Left lung (tissue), 14 donors: ENCODE measurements at places on chromosomes 1 and 21. TPM values are rescaled to one million over a fixed set of nuclear protein-coding genes. Genes with fewer than 3 reads are reported as not detected.

The UBXN10 gene
- 1.9 TPM for polyA plus RNA-seq

The RSPO1 gene
- polyA plus RNA-seq: 2.2 TPM

GRCh38 chr1:46197964-46198811 lies at the start of gene POMGNT1:
POMGNT1 (minus strand) TSS chr1:46198434; CDS start chr1:46197821, 613 bp downstream.
- peak; percentile 96 for DNase-seq

- DNase-seq: no peak
Measured at GRCh38 chr1:44318097-44319088, 36.7 kb downstream of the ERI3 start.

- DNase-seq: no peak
Measured at GRCh38 chr1:230256896-230257295, 169.2 kb downstream of the PGBD5 start.

DNA sequence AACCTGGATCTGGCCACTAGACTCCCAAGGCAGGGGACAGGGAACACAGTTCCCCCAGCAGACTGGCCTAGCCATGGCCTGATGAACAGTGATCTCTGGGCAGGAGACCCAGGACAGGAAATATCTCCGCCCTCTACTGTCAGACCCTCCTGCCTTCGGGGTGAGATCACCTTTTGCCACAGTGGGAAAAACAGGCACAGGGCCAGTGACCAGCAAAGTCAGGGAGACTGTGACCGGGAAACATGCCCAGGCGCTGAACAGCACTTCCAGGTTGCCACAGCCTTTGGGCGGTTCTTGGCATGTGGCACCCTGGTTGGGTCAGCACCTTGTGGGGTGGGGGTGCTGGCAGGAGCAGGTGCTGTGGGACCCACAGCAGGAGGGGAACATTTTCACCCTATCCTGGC lies 8.9 kb upstream of the ZNF669 start:
- no peak for DNase-seq

DNA sequence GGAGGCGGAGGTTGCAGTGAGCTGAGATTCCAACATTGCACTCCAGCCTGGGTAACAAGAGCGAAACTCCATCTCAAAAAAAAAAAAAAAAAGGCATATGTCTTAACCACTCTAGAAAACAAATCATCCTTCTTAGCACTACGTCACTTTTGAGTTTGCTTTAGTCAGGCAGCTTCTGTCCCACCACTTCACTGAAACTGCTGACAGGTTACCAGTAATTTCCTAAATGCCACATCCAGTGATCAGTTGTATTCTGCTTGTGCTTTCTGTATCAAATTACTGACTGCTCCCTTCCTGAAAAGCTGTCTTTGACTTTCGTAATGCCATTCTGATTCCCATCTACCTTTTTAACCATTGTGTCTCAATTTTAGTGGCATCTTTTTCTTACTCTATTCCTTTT lies 21.7 kb downstream of the RCOR3 start:
- no peak for DNase-seq
